Myocyte (in vitro differentiated cells): ENCODE measurements at places on chromosomes 7 and 10. TPM values are rescaled to one million over a fixed set of nuclear protein-coding genes. Genes with fewer than 3 reads are reported as not detected.

GRCh38 chr7:108249453-108249852 lies 119.3 kb upstream of the LAMB4 start:
- no peak for DNase-seq

DNA sequence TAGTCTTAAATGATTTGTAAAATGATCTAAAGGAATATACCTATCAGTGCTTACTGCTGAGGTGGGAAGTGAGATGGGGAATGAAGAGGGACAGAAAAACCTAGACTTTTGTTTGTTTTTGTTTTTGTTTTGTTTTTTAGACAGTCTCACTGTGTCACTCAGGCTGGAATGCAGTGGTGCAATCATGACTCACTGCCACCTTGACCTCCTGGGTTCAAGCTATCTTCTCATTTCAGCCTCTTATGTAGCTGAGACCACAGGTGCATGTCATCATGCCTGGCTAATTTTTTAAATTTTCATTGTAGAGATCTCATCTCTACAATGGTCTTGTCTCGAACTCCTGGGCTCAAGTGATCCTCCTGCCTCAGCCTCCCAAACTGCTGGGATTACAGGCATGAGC lies 116.4 kb upstream of the SEM1 start:
- DNase-seq = no peak

GRCh38 chr10:17092216-17092944 lies 37.2 kb downstream of the CUBN start:
- DNase-seq = no peak

GRCh38 chr10:117162093-117163060 lies 24.3 kb upstream of the VAX1 start:
- DNase-seq = no peak

DNA sequence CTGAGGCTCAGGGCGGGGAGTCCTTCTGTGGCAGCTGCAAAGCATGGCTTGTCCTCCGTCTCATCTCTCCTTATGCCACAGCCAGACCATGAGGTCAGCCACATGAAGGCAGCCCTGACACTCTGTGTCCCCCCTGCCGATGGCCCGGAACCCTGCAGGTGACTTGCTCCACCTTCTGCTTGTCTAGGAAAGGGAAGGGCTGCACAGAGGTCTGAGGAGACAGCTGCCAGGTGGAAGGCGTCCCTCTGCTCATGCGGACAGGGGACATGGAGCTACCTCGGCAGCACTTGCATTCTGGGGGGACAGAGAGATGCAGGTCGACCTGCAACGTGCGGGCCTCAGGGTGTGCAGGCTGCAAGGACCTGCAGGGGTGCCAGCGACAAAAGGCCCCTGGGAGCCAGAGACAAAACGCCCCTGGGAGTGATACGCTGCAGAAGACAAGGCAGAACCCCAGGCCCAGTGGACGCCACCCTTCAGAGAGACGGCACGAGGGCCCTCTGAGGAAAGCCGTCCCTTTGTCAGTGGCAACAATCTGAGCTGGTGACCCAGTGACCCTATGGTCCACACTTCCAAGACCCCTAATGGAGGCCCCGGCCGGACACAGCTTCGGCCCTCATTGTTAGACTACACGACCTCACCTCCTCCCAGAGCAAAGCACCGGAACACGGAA lies 205.2 kb upstream of the PPP2R2D start:
- no peak for DNase-seq

DNA sequence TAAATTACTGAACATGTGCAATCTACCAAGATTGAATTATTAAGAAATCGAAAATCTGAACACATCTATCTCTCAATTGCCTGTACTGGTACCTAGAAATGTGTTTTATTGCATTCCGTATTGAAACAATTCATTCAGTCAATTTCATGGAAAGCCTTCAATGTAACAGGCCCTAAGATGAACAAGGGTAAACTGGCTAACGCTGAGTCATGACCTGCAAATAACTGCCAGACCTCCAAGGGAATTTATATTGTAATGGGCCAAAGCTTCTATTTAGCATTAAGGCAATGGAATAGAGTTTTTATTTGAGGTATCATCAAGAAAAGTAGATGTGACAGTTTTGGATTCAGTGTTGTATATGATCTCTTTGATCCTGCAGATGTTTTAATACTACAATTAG lies 49.9 kb upstream of the CD36 start:
- peak; percentile 57 for DNase-seq

- peak; percentile 63 for DNase-seq
Measured at GRCh38 chr7:16847381-16847860, 34.4 kb downstream of the AGR3 start.

DNA sequence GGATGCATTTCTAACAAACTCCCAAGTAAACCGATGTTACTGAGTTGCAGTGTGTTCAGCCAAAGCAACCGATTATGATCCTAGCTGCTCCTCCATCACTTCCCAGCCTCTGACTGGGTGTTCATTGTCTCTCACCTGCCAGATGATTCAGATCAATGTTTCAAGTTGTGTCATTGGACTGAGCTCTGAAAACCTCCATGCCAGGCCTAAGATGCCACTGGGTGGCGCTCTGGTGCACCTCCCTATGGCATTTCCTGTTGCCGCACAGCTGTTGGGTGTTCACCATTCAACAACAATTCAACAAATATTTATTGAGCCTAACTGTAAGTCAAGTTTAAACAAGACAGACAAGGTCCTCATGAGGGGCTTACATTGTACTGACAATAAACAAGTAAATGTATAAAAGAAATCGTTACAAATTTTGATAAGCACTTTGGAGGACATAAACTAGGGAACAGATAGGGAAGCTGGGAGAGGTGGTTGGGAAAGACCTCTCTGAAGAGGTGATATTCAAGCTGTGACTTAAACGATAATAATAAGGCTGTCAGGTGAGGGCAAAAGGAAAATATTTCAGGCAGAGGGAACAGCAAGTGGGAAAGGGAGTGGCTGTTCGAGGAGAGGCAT lies 22.8 kb downstream of the RGR start:
- peak; percentile 57 for DNase-seq

DNA sequence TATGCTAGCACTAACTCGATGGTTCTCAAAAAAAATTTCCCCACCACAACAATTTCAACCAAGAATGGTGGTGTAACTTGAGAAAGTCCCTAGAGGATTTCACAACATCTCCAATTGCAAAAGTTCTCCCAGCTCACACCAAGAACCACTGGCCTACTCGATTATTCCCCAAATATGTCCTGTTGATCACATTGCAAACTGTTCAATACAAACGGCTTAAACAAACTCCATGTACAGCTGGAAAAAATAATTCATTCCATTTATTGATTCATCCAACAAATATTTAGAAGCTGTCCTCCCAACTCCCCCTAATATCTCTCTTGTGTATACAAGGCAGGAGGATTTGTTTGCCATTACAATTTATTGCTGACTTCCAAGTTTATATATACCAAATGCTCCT lies 19.1 kb downstream of the TMEM176B start:
- DNase-seq = peak; percentile 41

DNA sequence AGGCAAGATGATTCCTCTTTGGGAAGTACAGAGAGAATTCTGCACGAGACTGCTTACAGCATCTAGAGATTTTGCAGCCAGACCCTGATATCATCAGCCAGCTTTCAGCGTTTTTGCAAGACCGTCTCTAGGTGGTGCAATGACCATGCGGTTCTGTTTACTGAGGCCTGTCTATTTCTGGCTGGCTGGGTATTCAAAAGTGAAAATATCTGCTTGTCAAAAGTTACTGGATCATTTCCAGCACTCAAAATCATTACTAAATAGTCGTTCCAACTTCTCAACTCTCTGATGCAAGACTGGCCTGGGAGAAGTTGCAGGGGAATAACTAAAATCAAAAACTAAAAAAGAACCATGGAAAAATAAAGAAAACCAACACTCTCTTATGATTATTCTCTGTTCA lies 240.1 kb downstream of the ELMO1 start:
- DNase-seq = peak; percentile 78

DNA sequence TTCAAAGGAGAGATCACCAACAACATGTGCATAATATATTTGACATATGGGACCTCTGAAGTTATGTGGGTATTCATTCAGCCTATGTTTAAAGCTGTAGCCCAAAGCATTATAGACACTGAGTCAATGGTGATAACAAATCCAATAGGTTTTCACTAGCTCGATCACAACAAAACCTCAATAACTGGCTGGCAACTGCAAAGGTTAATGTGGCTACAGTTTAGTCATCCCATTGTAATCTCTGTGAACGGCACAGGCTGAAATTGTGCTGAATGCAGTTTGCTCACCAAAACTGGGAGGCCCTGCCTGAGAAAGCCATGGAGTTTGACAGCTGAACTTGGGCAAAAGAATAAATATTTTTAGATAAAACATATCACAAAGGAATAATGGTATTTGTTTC lies 152.4 kb upstream of the ADO start:
- DNase-seq = peak; percentile 58

DNA sequence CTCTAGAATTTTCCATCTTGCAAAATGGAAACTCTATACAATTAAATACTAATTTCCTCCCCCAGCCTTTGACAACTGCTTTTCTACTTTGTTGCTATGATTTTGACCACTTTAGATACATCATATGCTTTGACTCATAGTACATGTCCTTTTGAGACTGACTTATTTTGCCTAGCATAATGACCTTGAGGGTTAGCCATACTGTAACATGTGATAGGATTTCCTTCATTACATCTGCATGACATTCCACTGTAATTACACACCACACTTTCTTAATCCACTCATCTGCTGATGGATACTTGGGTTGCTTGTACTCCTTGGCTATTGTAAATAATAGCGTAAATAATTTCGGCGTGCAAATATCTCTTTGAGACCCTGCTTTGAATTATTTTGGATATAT lies 127.7 kb downstream of the JAZF1 start:
- DNase-seq = no peak

DNA sequence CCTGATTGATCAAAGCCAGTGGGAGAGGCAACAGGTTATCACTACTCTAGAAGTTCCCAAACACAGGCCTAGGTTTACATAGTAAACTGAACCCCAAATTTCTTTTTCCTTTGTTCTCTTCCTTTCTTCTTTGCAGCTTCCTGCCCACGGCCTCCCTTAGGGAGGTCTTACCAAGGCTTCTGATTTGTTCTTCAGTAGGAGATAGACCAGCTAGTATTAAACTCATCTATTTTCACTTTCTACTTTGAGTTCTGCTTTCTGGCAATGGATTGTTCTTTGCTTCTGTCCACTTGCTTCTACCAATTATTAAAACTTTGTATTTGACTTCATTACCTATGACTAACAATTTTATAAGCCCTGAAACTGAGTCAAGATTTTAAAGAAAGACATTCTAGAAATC lies 251.2 kb upstream of the FZD1 start:
- no peak for DNase-seq

GPNMB gene
- 382 and 539 TPM in 2 replicates for total RNA-seq

MPP7 gene
- 3.6 and 5.6 TPM in 2 replicates for total RNA-seq

SPDYE11 gene
- 0.08 and 0.26 TPM in 2 replicates for total RNA-seq

CSGALNACT2 gene
- total RNA-seq = 21.2 and 27.6 TPM in 2 replicates

CFAP69 gene
- total RNA-seq = 2.0 and 2.5 TPM in 2 replicates
